ENCODE measurements at places on chromosomes 4 and X. TPM values are rescaled to one million over a fixed set of nuclear protein-coding genes. Genes with fewer than 3 reads are reported as not detected.

Gene MAPK10
- total RNA-seq = 10.5 TPM

Gene MND1
- 0.80 TPM for total RNA-seq

DNA sequence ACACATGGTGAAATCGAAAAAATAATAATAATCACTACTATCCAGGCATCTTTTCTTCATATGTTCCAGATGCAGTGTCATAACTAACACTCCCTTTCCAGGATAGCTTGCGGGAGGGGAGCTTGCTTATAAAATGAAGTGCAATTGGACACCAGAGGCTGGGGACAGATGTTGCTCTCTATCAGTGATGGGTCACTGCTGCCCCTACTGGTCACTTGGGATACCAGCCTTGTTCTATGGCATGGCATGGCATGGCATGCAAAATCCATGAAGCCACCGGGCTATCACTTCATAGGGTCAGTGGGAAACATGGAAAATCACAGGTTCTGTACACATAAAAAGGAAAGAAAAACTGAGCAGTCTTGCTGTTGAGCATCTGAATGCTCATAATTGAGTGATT lies 168.1 kb downstream of the GLRA2 start:
- H3K27me3 ChIP-seq = no peaks in the 10 kb centered on the region
- no peak overlapping the region for H3K4me3 ChIP-seq
- peak; percentile 48 for DNase-seq
- H3K36me3 ChIP-seq = no peaks in the 10 kb centered on the region
- H3K4me1 ChIP-seq = no peaks in the 10 kb centered on the region

Gene PCDH19
- 0.37 TPM for total RNA-seq

- H3K27me3 ChIP-seq = no peaks in the 10 kb centered on the region
- H3K27ac ChIP-seq = no peak overlapping the region
- H3K4me3 ChIP-seq = no peak overlapping the region
Measured at GRCh38 chr4:75071317-75071716, 138.4 kb downstream of the PARM1 start.

- no peak overlapping the region for H3K27ac ChIP-seq
- DNase-seq = no peak
- H3K27me3 ChIP-seq = no peaks in the 10 kb centered on the region
Measured at GRCh38 chr4:118077767-118078105, 43.5 kb downstream of the NDST3 start.

Measured in transverse colon (tissue), 4 donors.